ENCODE measurements at places on chromosomes 16 and 17.
A peak's percentile ranks its signal among the peaks of the same experiment; 100 is the strongest.

DNA sequence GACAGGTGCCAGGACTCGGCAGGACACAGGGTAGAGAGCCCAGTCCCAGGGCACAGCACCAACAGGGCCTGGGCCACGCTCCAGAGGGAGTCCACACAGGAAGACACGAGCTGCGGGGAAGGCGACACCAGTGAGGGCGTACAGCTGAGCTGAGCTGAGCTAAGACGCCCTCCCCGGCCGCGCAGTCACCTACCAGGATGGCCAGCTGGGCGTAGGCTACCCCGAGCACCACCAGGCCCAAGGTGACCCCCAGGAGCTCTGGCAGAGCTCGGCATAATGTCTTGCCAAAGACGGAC lies 42.6 kb downstream of the TSC2 start:
- DNase-seq = no peak

GRCh38 chr16:9679213-9679767 lies 502.9 kb downstream of the GRIN2A start:
- no peak for DNase-seq

DNA sequence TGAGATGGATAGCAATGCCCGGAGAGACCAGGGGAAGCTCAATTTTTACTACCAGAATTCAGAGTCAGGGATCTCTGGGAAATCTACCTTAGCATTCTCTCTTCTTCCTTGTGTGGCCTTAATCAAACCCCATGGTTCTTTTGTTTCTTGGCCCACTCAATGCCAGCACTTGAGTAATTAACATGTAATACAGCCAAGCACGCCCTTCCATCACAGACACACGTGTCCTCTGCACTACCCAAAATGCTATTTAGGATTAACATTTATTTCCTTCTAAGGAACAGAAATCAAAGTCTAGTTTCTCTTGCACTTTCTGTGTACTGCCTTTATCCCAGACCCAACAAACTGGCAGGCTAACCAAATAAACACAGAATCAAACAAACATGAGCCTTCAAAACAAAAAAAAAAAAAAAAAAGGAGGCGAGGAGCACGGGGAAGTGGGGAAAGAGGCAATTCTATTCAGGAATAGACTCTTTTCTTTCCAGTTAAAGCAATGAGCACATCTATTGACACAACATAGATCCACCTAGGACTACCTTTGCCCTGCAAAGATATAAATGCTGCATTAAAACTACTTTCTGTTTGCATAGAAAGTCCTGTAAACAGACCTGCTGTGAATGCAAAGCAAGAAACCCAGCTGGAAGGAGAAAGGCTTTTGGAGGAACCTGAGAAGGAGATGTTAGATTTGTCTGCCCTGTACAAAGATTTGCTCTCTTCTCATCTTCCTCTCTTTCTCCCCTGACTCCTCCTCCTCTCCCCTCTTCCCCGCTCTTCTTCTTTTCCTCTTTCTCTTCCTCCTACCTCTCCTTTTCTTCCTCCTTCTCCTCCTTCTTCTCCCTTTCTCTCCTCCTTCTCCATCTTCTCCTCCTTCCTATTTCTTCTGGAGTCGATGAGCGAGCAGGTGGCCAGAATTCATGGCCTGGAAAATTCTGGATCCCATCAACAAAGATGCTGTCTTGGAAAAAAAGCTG lies 294.4 kb downstream of the NPIPA8 start:
- no peak for DNase-seq

DNA sequence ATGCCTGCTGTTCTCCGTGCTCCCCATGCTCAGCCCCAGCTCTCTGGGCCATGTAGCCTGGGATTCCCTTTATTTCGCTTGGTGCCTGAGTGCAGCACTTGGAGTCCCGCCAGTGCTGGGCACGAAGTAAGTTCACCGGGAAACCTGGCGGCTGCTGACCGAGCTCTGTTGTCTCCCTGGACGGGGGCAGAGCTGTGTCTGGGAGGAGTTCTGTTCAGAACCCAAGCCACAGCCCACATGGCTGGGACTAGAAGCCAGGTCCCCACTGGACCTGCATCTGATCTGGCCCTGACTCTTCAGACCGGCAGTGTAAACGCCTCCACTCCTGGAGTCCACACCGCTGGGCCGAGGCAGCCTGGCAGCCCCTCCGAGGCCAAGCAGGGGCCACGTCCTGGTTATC lies 37.5 kb upstream of the CIBAR2 start:
- no peak for DNase-seq

DNA sequence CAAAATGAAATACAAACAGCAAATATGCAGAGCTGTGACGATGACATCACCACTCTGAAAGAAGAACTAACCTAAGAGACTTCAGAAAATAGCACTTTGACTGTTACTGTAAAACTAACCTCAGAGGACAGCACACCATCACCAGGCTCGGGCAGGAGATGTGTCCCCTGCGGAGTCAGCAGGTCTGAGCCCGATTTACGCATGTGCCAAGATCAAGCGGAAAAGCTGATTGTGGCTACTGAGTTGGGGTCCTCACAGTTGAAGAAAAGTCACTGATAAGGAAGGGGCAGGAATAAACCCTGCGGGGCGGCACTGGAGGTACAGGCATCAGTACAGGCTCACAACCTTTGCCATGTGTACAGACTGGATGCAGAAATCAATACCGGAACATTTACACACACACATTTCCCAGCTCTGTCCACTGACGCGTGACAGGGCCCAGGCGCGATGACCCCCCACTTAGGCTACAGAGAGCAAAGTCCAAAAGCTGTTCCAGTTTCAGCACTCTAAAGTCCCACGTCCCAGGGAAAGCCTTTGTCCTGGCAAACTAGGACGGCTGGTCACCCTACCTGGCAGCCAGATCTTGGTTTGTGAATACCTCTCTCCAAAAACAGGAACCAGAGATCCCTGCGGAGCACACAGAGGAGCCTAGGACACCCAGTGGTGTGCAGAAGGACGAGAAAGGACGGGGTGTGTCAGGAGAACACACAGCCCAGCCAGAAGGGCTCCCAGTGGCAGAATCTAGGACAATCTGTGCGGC lies 21.5 kb downstream of the TRAP1 start:
- no peak for DNase-seq

- DNase-seq = no peak
Measured at GRCh38 chr16:57585051-57585687, 42.7 kb downstream of the ADGRG5 start.

DNA sequence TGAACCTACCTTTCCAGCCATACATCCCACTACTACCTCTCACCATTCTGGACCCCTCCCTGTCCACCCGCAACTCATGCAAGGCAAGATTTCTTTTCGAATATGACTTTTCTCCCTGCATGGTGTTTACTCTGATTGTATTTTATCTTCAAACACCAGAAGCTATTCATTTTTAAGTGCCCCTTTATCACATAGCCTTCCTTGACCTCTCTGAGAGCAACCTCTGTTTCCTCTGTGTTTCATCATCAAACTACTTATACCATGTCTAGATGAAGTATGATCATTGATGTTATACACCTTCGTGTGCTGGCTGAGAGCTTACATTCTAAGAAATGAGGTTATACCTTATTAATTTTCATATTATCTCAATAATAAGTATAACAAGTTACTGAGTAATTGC lies 31.8 kb downstream of the SYCE1L start:
- DNase-seq = no peak

DNA sequence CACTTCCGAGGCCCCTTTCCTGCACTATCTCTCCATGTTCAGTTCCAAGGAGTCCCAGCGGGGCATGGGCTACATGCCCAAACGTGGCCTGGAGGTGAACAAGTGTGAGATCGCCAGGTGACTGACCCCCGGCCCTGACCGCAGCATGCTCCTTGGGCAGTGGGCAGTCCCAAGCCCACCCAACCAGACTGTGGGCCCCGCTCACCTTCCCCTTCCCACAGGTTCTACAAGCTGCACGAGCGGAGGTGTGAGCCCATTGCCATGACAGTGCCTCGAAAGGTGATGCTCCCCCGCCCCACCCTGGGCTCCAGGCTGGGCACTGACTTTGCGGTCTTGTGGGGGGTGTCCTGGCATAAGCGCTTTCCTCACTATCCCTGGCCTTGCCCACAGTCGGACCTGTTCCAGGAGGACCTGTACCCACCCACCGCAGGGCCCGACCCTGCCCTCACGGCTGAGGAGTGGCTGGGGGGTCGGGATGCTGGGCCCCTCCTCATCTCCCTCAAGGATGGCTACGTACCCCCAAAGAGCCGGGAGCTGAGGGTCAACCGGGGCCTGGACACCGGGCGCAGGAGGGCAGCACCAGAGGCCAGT lies 4.7 kb downstream of the CORO1A start:
- DNase-seq = no peak

- DNase-seq = no peak
Measured at GRCh38 chr17:74838274-74838673, 21.4 kb downstream of the GRIN2C start.

DNA sequence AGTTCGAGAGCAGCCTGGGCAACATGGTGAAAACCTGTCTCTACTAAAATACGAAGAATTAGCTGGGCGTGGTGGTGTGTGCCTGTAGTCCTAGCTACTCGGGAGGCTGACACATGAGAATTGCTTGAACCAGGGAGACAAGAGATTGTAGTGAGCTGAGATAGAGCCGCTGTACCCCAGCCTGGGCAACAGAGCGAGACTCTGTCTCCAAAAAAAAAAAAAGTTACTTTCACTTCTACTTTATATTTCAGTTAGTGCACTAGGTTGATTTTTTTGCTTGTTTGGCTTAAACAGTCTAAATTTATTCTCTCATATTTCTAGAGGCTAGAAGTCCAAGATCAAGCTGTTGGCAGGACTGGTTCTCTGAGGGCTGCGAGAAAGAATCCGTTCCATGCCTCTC lies 13.4 kb downstream of the CCDC102A start:
- no peak for DNase-seq

GRCh38 chr16:1963806-1964505 lies 670 bp downstream of the RPS2 start:
- peak; percentile 60 for DNase-seq

DNA sequence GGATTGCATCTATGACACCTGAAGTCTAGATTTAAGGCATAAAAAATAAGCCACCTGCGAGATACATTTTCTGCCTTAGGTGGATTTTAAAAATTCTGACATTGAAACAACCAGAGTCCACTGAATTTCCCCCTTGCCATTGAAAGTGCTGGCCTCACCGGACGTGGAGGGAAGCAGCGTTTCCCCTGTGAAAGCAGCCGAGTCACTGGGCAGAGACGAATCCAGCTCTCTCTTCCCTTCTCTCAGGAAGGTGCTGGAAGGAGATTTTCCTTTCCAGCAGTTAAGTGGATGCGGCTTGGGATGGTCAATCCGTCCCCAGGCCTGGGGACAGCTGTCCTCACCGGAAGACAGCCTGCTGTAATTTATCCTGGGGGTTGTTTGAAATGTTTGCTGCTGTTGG lies 270.9 kb upstream of the FOXF1 start:
- DNase-seq = no peak

DNA sequence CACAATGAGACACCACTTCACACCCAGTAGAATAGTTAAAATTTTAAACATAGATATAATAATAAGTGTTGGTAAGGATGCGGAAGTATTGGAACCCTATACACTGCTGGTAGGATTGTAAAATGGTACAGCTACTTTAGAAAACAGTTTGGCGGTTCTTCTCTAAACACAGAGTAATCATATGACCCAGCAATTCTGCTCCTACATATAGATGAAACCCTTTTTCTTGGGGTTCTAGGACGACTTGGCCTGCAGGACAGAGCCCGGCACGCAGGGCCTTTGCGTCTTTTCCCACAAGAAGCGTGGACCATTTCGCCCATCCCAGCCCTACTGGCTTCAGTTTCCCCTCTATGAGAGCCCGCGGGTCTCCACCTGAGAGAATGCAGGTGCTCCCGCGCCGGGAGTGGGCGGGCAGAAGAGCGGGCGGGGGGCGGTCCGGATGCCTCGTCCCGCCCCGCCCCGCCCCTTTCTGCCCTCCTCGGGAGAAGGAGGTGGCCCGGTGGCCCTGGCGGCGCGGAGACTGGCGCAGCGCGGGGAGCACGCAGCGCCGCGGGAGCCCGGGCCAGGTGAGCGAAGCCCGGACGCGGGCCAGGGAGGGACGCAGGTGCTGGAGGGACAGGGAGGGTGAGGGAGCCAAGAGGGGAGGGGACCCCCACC lies at the start of gene SDR42E2:
SDR42E2 (plus strand) TSS at position 508 of the 657 bp plus-strand sequence. CDS start 3,077 bp downstream, outside the sequence.
- DNase-seq = no peak

DNA sequence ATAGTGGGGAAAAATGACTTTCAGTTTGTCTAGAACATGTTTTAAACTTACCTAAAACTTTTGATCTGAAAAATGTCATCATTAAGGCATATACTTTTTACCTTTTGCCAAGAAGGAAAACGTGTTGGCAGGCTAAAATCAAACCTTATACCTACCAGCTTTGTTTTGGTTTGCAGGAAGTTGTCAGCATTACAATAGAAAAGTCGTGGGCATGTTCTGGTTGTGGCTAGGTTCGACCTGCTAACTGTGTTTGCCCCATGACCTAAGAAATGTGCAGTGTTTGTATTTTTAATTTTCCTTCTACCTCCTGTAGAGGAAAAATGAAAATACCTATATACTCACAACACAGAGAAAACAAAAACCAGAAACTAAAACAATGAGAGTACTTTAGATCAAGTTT lies 13.0 kb downstream of the SKAP1 start:
- no peak for DNase-seq

GRCh38 chr17:57533684-57534305 lies 211.3 kb downstream of the CCDC182 start:
- DNase-seq = no peak

GRCh38 chr17:18158022-18158600 lies 25.5 kb upstream of the ALKBH5 start:
- DNase-seq = peak; percentile 89

DNA sequence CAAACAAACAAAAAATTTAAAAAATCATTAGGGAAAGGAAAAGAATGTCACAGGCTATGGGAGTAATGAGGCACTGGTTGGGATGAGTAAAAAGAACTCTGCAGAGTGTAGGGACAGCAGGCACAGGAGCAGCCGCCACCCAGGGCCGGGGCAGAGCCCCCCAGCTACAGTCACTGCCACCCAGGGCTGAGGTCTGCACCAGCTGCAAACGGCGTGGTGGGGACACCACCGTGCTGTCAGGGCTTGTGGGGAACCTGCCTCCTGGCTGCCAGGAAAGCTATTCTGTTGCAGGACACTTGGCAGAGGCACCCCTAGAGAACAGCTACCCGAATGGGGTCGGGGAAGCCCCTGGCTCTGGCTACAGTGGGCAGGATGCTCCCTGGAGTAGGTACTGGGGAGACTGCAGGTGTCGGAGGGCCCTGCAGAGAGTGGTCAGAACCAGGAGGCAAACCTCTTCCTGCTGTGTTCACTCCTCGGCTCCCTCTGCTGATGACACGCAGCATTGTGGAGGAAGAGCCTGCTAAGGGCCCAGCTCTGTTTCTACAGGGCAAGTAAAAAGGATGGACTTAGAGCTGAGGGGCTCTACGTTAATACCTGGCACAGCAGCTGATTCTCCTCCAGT lies 32.3 kb upstream of the CAPN15 start:
- DNase-seq = peak; percentile 70
